ENCODE measurements at places on chromosomes 2 and 18.

DNA sequence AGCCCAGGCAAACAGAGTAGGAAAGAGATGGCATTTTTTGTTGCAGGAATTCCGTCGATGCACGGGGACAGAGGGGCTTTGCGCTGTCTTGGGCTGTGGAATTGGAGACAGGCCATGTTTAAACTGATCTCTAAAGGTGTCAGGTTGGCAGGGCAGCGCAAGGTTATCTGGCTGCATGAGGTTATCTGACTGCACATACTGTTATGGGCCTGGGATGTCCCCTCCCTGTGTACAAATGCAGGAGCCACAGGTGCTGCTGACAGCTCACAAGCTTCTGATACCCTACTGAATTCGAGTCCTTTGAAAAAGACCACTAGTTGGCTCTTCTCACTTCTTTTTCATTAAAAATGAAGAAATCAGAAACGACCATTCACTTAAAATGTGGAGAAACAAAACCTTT is 255.4 kb downstream of the PLCL1 start:
- DNase-seq = no peak

GRCh38 chr2:110104025-110104771 is 11.4 kb downstream of the MALL start:
- no peak for DNase-seq

- no peak for DNase-seq
Measured at GRCh38 chr18:61729322-61729721, 163.5 kb downstream of the RNF152 start.

- DNase-seq = no peak
Measured at GRCh38 chr18:40485318-40485717, 1469.7 kb upstream of the PIK3C3 start.

GRCh38 chr18:28768791-28769768 is 592.1 kb upstream of the CDH2 start:
- DNase-seq = no peak

DNA sequence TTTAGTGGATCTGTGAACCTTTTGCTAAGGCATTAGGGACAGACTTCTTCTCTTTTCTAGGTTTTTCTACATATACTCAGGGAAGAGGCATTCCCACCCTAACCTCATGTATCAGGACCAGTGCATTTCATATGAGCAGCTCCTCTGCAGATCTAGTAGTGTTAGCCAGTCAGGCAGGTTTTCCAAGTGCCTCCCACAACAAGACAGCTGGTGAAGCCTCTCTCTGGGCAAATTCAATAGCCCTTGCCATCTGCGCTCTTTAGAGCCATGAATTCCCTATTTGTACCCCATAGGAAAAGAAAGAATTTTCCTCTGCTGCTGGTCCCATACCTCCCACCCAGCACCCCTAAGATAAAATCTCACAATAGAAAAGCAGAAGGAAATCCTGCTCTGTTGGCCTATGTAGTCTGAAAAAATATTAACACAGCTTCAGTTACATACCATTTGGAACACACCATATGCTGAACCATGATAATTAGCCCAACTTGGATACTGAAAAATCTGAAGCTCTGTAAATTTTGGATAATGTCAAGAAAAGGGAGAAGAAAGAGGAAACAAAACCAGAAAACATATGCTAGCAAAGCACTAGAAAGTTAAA is 1354.6 kb upstream of the NRXN1 start:
- DNase-seq = no peak

- DNase-seq = no peak
Measured at GRCh38 chr2:224155896-224156295, 116.8 kb upstream of the SERPINE2 start.

DNA sequence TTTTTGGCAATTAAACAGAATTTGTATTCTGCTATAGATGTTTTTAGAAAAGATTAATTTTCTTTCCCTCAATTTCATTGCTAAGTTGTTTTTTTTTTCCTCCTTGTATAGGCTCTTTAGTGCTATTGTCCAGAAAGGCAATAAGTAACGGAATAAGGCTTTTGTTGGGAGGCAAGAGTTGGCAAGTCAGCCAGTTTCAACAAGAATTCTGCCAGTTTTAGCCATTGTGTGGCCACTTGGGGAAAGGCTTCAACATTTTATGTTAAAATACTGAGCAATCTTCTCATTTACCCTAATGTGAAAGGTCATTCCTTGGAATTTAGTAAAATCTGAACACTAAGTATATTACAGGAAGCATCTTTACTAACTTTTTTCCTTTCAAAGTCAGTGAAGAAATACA is 9.6 kb downstream of the CALCRL start:
- no peak for DNase-seq

DNA sequence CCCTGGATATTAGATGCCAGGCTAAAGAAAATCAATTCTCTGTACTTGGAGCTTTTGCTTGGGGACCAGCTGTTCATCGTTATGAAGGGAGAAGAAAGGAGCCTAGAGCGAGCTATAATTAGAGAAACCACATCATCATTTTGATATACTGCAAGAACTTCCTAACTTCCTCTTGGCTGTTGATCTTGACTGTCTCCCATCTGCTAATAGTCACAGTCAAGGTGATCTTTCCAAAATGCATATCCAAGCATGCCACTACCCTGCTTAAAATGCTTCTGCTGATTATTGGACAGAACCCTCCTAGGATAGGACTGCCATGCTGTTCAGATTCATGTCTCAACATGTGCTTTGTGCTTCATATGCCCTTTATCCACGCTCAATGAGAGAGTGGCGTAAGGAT is 54.8 kb downstream of the RAPGEF4 start:
- no peak for DNase-seq

DNA sequence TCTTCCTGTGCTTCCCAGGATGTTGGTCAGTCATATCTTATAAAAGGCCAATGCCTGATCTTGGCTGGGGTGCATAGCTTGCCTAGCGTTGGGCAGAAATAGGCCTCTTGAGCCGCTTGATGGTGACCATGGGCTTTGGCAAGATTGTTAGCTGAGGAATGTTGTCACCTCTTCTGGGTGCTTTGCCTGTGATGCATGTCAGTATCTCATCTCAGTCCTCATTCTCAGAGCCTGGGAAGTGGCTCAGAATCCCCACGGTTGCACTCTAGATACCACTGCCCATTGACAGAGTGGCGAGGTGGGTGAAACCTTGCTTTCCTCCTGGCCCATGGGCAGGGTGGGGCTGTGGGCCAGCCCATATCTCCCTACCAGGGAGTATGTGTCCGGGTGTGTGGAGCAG is 79.2 kb upstream of the MGAT5 start:
- DNase-seq = no peak

DNA sequence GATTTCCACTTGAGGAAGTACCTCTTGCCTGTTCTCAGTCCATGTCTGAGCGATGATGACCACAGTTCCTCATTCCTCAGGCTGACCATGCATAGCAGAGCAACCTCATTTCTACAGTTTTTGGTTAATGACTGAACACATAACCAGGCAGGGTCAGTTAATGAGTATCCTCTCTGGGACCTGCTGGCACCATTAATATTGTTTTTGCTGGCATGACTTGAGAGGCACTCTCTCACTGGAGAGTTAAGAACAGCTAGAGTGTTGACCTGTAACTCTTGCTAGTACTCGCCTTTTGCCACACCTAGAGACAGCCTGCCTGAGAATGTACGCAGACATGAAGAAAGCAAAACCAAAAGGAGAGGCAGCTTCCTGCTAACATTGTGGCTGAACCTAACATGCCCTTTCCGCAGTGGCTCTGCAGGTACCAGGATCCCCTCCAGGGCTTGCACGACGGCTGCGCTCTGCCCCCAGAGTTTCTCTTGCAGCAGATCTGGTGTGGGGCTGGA is 23.9 kb downstream of the PECR start:
- DNase-seq = peak; percentile 17

GRCh38 chr2:224110811-224111210 is 71.7 kb upstream of the SERPINE2 start:
- DNase-seq = no peak

GRCh38 chr2:109383505-109384307 is 230.1 kb downstream of the SEPTIN10 start:
- DNase-seq = no peak

DNA sequence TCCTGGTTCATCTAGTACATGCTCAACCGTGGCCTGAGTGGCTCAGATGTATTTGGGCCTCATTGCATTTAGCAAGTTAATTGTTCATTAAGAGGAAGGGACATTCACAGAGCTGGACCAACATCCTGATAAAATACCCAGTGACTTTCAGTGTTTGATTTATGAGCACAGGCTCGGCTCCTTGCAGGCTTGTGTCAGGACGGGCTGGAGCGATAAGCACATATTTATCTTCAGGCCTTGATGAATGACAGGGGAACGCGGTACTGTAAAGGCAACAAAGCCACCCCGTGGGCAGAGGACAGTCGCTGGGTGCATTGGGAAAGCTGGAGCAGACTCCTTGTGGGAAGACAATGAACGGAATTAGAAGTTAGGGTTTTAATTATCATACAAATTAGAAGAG is 548.6 kb upstream of the HS6ST1 start:
- DNase-seq = no peak

DNA sequence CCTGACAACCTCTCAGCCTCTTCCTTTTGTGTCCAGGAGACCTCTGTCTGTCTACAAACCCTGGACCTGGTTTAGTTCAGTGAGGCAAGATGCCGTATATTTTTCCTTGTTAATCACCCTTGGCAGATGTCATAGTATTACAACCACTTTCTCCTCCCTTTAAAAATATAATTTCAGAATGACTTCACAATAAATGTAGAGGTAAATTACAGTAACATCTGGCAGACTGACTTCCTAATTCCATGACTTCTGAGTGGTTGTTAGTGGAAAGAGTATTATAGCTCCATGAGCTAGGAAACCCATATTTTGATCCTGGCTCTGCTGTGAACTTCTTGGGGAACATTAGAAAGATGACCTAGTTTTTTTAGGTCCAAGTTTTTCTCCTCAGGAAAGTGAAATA is 39.5 kb downstream of the SPATS2L start:
- no peak for DNase-seq

DNA sequence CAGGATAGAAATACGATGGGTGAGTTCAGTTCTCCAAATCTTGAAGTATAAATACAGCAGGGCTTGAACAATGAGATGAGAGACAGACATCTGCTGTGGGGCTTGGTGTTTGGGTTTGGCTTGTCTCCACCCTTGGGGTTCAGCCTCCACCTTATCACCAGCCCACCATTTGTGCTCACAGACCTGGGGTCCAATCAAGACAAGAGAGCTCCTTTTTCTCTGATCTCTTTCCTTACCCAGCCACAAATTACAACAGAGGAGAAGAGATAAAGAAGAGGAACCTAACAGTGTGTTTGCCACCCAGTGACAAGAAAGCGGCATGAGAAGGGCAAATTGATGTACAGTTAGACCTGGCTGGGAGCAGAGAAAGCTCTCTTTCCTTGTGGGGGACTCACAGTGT is 204.5 kb upstream of the CXCR4 start:
- DNase-seq = no peak

- DNase-seq = no peak
Measured at GRCh38 chr2:232541195-232541960, 1.9 kb downstream of the CHRNG start.

- no peak for DNase-seq
Measured at GRCh38 chr18:69213842-69214241, 186.8 kb upstream of the DOK6 start.

DNA sequence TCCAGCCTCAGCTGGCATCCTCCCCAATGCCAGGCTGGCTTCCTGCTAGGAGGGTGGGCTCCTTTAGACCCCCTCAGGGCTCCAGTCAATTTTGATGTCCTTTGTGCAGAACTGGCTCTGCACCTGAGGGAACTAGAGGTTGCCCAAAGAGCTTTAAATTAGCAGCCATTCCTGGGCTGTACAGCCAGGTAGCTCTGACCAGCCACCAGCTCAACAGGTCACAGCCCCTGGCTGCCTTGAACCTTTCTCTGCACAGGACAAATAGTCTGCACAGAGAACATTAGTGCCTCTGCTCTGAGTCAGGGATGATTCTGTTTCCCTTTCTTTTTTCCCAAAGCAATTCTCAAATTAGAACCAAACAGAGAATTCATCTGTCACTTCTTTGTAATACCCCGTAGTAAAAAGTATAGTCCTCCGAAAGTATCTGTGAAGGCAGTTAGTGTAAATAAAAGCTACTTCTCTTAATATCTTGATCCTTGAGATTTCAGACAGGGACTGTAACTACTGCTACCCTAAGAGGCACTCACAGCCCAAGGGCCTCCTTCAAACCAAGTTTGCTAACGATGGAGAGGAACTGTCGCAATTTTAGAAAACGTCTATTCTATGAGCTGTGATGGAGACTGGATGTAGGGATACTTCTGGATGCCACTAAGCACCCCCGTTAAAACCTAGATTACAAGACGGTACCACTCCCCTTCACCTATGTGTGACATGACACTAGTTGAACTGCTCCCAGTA is 3.0 kb downstream of the TTC32 start:
- no peak for DNase-seq

DNA sequence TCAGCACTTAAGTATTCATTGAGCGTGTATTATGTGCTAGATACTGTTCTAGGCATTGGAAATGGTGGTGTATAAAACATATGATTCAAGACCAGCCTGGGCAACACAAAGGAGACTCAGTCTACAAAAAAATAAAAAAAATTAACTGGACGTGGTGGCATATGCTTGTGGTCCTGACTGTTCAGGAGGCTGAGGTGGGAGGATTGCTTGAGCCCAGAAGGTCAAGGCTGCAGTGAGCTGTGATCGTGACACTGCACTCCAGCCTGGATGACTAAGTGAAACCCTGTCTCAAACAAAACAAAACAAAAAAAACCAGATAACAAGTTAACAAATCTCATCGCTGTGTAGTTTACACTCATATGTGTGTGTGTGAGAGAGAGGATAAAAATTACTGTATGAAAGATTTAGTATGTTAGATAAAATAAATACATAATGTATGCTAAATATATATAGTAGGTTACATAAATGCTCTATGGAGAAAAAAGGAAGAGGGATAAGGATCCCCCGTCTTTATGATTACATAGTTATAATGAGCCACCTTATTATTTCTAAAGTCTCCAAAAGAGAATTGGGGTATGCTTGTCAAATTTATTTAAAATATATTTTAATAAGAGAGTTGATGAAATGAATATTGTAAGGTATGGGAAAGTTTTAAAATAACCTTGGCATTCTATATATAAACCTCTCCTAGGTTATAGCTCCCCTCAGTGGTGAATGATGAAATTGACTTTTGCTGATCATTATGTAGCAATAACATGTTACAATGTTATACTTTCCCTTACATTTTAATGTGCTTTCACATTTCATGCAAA is 69.2 kb downstream of the EHBP1 start:
- DNase-seq = no peak

DNA sequence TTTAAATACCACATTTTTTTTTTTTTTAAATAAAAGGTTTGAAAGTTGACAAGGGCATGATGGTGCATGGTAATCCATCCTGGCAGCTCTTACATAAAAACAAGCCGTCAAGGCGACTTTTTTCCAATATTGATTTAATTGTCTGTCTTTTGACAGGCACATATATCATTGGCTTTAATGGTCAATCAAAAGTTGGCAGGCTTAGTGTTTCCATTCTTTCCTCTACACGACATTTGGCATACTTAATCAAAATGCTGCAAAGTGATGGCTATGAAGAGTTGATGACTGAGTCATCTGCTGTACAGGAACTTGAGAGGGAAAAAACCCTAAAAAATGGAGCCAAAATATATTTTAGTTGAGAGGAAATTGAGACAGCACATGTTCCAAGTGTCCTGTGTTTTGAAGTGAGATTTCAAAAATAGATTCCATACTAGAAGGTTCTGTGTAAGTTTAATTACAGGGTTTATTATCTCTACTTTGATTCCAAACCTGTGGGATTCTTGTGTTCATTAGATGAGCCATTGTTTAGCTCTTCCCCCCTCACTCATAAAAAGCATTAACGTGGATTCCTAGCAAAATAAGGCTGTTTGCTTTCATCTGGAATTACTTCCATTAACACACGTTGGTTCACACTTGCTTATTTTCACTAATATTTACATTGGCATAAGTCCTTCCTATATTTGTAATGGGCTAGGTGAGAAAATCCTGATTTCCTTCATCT is 3.2 kb downstream of the TSHZ1 start:
- no peak for DNase-seq

GRCh38 chr2:233513953-233514655 is 52.5 kb downstream of the USP40 start:
- DNase-seq = no peak

Measured in stimulated activated CD4-positive, alpha-beta T cell treated with anti-CD3 and anti-CD28 coated beads, Interleukin-15, amount 100 ng/mL, for 1 hour (primary cell).